ENCODE measurements at places on chromosomes 12 and 14. TPM values are rescaled to one million over a fixed set of nuclear protein-coding genes. Genes with fewer than 3 reads are reported as not detected.

The FOXN4 gene
- not detected for polyA plus RNA-seq

The LAG3 gene
- 1.2 TPM for polyA plus RNA-seq

The LTBR gene
- 37.5 TPM for polyA plus RNA-seq

GRCh38 chr12:51721282-51721940, 127.1 kb downstream of the FIGNL2 start:
- DNase-seq: peak; percentile 7

DNA sequence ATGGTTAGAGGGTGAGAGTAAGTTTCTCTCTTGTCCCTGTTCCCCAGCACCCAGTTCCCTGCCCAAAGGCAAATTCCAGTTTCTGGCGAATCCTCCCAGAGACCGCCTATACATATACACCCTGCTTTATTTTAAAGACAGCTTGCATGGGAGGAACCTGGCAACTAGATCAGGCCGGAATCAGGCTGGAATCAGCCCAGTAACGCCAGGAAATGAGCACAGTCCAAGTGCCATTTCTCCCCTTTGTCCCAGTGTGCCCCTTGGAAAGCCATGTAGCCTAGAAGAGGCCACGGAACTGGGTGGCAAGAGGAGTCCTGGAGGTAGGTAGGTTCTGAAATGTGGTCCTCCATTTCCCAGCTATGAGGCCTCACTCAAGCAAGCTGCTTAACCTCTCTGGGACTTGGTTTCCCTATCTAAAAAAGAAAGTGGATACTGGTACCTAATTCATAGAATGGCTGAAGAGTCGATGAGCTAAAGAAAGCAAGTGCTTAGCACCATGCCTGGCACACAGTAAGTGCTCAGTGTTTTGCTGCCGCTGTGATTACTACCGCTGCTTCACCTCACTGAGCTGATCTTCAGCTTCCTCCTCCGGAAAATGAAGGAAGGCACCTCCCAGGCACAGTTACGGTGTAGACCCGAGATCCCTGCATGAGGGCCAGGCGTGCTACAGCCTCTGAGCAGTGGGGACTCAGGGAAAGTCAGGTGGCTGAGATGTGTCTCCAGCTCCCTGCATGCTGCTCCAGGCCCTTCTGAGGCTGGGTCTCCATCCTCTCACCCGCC, 36.4 kb downstream of the PITPNM2 start:
- DNase-seq: no peak

The ANKRD33 gene
- 0.01 TPM for polyA plus RNA-seq

DNA sequence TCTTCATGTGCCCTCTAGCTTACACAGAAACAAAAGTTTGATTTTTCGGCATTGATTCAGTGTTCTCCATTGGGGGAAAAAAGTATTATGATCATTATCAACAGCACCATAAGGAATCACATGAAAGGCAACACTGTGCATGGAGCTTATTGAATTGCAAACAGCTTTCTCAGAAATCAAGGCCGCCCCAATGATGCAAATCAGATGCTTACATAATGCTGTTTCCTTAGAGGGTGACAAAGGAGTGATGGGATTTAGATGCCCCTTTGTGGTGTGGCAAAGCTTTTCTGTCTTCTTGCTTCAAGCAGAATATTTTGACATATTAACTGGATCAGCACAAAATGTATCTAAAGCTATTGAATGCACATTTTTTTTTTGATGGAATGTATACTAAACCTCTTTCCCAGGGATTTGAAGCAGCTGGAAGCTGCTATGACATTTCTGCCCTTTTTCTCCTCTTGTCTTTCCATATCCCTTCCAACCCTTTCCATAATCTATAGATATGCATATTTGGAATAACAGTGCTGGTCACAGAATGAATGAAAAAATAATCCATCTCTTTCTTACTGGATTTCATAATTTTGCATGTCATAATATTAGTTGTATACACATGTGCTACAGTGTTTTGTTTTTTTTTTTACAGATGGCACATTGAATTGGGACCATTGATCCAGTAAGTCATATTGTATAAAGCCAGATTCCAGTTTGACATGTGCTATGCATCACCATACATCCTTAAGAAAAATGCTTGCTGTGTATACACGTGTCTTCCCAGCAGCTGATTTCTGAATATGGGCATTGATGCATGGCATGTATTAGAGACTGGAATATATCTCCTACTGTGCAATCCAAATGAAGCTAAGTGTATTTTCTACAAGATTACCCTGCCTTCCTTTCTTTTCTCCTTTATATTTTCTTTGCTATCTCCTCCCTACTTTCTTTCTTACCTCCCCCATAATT, 259.7 kb upstream of the DCN start:
- no peak for DNase-seq

GRCh38 chr14:50399251-50400032, 2.8 kb upstream of the CDKL1 start:
- no peak for DNase-seq

GRCh38 chr12:11856971-11857370, 207.5 kb downstream of the ETV6 start:
- DNase-seq: no peak

GRCh38 chr12:102542816-102543440, 62.6 kb upstream of the IGF1 start:
- DNase-seq: peak; percentile 8

GRCh38 chr12:131271724-131272123, 318.0 kb downstream of the ADGRD1 start:
- DNase-seq: no peak

DNA sequence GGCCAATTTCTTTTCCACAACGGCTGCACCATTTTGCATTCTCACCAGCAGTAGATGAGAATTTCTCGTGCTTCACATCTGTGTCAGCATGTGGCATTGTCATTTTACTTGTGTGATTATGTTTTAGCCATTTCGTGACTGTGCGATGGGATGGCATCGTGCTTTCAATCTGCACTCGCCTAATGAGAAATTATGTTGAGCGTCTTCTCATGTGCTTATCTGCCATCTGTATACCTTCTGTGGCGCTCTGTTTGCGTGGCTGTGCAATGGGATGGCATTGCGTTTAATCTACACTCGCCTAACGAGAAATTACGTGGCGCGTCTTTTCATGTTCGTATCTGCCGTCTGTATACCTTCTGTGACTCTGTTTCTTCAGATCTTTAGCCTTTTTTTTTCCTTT, 14.9 kb upstream of the GPR132 start:
- DNase-seq: no peak

The AQP2 gene
- polyA plus RNA-seq: 0.04 TPM

DNA sequence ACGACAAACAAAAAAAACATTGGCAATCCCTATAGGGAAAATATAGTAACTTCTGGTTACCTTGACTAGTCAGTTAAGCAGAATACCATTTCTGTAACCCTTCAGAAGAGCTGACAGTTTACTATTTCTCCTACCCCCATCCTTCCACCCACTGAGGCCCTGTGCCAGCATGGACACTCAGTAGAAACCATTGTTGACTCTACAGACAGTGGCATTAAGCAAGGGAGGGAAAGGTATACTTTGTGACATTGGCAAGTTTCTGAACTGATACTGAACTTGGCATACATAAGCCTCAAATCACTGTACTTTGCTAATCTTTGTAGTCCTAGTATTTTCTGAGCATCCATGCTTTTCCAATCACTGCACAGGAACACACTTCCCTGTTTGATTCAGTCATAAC, 33.4 kb upstream of the VSX2 start:
- no peak for DNase-seq

The CACNA2D4 gene
- polyA plus RNA-seq: 1.4 TPM

All from heart right ventricle (tissue), 16 donors.